ENCODE measurements at places on chromosomes 16 and 17.
A peak's percentile ranks its signal among the peaks of the same experiment; 100 is the strongest.

GRCh38 chr17:30599428-30600059 is 122.3 kb downstream of the GOSR1 start:
- no peak for DNase-seq

DNA sequence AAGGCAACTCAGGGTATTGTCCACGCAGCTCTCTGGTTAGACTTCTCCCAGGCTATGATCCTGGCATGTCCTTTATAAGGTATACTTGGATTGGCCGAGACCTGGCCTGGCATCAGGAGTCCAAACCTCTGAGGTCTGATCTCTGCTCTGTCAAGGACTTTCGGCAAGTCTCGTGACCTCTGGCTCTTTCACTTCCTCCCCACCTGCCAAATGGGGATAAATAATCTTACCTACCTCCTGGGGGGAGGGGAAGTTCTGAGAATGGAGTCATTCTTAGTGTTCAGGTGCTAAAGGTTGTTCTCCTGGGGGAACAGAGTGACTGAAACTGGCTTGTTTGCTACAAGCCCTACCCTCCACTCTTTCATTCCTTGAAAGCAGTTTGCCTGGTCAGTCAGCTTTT is 7.6 kb downstream of the ATXN1L start:
- no peak for DNase-seq

- no peak for DNase-seq
These were observed 5.5 kb downstream of the CBFB start for GRCh38 chr16:67034487-67034886.

- peak; percentile 47 for DNase-seq
These were observed 53.2 kb downstream of the NDEL1 start for GRCh38 chr17:8488901-8489300.

DNA sequence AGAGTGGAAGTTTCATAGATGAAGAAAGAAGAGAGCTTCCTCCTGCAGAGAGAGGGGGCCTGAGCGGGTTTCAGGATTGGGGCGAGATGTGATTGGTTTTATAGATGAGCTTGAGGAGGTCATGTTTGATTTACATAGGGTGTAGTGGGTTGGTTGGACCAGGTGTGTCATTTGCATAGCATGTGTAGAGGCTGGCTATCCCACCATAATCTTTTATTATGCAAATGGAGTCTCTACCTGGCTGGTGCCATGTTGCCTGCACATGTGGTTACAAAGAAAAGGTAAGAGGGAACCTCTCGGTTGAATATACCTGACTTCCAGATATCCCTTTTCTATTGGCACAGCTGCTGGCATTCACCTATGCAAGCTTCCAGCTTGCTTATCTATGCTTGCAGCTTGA is 228.1 kb downstream of the BCAS3 start:
- DNase-seq, result no peak

GRCh38 chr17:1108765-1109605 is 70.8 kb downstream of the ABR start:
- DNase-seq, result peak; percentile 69

DNA sequence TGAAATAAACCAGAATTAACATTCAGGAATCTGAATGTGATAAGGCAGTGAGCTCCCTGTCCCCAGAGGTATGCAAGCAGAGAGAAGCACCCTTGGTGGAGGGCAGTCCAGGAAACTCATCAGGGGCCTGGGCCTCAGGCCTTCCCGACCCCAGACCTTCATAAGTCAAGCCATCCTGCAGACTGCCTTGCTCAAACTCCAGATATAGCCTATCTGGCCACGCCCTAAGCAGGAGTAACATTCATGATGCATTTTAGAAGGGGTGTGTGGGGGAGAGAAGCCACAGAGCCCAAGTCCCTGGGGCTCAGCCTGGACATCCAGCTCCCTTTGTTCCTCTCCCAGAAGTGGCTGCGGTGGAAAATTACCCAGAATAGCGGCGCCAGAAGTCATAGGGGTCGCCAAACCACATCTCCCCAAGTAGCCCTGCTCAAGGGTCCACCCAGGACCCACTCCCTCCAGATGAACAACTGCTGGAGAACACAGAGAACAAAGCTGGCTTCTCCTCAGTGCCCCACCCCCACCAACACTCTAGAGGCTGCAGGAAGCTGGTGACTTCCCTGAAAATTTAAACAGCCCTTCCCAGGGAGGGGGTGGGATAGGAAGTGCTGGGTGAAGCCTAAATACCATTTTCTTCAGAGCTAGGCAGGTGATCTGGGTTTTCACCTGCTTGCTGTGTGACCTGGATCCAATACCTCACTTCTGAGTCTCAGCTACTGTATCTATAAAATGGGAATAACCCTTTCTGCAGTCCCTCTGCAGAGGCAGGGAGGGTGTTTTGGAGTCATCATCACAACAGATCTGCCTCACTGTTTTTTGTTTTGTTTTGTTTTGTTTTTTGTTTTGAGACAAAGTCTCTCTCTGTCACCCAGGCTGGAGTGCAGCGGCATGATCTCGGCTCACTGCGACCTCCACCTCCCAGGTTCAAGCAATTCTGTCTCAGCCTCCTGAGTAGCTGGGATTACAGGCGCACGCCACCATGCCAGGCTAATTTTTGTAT is 1.5 kb upstream of the SREBF1 start:
- peak; percentile 75 for DNase-seq

- DNase-seq, result no peak
These were observed 103.7 kb downstream of the GOSR1 start for GRCh38 chr17:30580916-30581315.

DNA sequence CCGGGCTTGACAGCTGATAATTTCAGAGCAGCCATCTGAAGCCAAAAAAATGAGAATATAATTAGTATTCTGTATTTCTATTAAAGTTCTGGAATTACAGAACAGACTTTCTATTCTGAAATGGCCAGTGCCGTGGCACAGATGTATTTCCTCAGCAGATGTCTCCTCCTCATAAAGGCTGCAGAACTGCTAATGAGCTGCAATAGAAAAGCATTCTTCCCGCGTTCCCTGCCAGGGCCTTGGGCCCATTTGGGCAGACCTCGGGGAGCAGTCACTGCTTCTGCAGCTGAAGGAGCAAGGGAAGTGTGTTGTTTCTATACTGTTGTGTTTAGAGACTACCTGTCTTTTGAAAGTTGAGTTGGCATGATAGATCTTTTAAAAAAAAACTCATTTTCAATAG is 152.6 kb upstream of the CACNG5 start:
- no peak for DNase-seq

GRCh38 chr17:59637611-59638310 is 18.1 kb downstream of the CLTC start:
- DNase-seq, result no peak

- no peak for DNase-seq
These were observed 559.8 kb downstream of the WWOX start for GRCh38 chr16:78659216-78659615.

DNA sequence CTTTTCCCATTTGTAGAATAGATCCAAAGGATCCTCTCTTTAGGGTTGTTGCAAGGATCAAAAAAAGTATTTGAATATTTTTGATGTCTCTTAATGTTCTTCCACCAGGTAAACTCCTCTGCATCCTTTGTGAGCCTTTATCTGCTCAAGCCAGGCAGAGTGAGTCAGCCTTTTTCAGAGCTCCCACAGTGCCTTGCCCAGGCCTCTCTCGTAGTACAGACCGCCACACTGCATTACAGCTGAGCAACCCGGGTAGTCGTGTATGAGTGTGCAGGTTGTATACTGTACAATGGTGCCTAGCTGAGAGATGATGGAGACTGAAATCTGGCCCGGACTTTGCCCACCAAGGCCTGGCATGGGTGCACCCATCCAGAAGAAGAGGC is 20.9 kb downstream of the RHBDL3 start:
- DNase-seq, result no peak

GRCh38 chr16:24810951-24811843 is 34.6 kb upstream of the SLC5A11 start:
- no peak for DNase-seq

- DNase-seq, result peak; percentile 53
These were observed 1.0 kb upstream of the CKLF start for GRCh38 chr16:66551348-66551759.

DNA sequence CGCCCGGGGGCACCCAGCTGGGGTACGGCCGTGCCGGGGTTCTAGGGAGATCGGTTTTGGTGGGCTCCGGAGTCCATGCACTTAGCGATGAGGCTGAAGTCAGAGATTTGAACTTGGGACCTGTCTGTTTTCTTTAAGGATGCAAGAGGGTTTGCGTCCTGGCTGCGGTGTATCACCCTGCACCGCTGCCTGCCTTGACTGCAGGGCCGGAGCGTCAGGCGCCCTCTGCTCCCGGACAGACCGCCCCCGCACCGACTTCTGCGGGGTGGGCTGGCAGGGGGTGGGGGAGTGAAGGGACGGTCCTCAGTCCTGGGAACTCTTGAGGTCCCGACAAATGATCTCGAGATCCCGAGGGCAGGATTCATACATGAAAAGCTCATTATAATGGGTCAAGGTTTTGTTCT is 701 bp downstream of the PDP2 start:
- no peak for DNase-seq

DNA sequence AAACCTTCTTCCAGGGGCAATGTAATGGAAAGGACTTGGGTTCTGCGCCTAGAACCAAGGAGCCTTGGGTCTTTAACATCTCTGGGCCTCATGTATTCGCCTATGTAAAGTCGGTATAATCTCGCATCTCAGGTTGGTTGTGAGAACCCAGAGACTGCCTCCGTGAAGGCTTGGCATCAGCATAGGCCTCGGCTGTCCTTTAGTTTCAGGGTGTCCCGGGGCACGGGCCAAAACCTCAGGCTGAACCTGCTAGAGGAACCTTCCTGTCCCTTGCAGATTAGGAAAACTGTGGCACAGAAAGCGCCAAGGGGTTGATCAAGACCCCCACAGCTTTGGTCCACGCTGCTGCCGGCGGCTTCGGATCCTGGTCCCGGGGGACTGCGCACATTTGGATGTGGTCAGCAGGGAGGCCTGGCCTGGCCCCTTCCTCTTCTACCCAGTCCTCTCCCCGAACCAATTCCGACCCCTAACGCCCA is 772 bp upstream of the PHAF1 start:
- no peak for DNase-seq

- DNase-seq, result no peak
These were observed 80.1 kb downstream of the DNAH3 start for GRCh38 chr16:21070564-21070963.

GRCh38 chr17:36833279-36833678 is 104.0 kb upstream of the LHX1 start:
- DNase-seq, result no peak

DNA sequence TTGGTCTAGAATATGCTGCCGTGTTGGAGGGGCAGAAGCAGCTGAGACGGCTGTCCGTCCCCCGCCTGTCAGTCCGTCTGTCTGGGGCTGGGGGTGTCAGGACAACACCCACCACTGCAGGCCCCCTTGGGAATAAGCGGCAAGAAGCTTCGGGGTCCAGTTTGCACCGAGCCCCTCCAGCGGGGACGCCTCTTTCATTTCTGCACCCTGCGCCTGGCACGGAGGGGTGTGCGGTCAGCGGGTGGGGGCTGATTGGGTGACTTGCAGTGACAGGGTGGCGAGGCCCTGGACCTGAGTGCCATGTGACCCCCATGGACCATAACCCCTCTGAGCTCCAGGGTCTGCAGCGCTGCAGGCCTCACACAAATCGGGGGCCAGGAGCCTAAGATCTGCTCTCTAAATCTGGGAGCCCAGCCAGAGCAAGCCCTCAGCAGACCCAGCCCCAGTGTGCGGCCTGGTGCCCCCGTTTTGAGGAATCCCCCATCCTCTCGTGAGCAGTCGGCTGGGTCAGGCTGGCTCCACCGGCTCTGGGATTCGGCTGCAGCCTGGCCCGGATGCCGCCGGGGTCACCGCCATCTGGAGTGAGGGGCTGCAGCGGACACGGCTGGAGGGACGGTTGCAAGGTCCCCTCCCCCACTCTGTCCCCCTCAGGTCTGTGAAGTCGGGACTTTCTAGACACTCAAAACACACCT is 8.3 kb downstream of the CBFA2T3 start:
- no peak for DNase-seq

DNA sequence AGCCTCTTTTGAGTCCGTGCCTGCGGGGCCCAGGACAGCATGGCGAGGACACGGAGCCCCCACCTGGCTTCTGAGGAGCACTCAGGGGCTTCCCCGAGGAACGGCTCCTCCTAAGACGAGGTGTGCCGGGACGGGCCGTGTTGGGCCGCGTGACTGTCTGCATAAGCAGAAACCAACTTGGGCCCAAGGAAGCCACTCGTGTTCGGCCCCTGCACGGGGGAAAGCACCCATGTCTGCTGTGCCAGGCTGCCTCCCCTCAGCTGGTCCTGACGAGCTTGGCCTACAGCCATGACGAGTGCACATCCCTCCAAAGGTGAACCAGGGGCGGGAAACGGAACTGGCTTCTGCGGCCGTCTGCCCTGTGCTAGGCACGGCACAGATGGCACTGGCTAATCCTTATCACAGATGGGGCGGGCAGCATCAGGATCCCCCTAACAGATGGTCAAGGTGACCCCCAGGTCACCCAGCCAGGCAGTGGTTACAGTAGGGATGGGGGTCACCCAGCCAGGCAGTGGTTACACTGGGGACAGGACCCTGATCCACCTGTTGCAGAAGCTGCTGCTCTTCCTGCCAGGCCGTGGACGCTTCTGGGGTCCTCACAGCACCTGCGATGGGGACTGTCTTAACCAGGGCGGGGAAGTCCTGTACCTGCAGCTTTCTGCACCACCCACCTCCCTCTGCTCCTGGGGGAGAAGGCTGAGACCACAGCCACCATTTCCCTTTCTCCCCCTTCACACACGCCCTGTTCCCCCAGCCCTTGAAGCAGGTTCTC is 25.6 kb downstream of the MRM3 start:
- no peak for DNase-seq

- DNase-seq, result no peak
These were observed 7.9 kb downstream of the SLC5A10 start for GRCh38 chr17:18959845-18960240.

DNA sequence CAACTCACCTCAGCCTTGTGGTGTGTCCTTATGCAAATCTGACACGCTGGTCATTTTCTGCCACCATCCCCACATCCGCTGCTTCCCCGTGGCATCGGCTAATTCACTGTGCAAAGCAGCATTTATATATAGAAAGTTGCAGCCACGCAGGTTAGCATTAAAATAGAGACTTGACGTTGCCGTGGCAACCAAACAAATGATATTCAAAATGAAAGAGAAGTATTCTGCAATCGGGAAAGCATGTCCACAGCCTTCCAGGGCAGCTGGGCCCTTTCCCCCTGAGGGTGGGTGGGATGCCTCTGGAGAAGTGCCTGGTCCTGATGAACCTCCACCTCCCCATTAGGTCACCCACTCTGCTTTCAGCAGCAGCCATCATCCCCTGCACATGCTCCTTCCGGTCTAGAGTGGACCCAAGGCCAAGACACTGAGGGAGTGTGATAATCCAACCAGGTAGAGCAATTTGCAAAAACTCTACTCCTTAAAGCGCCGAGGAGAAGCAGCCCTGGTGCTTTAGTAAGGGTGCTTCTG is 138.7 kb downstream of the GAS7 start:
- DNase-seq, result peak; percentile 89

GRCh38 chr17:74437702-74438101 is 5.8 kb downstream of the GPRC5C start:
- no peak for DNase-seq

DNA sequence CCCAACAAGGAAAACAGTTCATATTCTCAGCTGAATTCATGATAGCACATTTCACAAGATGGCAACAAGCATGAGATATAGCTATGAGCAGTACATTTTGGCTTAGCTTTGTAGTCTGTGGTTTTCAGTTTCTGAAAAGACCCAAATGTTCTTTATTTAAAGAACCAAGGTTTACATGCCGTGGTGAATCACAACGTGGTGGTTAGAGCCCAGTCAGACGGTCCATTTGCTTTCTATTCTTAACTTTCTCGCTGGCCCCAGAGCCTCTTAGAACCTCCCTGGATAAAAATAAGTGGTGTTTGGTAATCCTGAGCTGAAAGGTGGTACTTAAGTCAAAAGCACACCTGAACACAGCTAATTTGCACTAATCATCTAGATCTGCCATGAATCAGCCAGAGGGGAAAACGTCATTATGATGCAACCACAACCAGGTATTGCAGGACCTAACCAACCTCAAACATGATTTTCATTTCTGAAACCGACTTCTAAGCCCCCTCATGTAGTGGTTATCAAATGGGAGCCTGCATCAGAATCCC is 18.6 kb upstream of the HAPSTR1 start:
- no peak for DNase-seq
